ENCODE measurements at places on chromosomes 6 and 20. TPM values are rescaled to one million over a fixed set of nuclear protein-coding genes. Genes with fewer than 3 reads are reported as not detected.

DNA sequence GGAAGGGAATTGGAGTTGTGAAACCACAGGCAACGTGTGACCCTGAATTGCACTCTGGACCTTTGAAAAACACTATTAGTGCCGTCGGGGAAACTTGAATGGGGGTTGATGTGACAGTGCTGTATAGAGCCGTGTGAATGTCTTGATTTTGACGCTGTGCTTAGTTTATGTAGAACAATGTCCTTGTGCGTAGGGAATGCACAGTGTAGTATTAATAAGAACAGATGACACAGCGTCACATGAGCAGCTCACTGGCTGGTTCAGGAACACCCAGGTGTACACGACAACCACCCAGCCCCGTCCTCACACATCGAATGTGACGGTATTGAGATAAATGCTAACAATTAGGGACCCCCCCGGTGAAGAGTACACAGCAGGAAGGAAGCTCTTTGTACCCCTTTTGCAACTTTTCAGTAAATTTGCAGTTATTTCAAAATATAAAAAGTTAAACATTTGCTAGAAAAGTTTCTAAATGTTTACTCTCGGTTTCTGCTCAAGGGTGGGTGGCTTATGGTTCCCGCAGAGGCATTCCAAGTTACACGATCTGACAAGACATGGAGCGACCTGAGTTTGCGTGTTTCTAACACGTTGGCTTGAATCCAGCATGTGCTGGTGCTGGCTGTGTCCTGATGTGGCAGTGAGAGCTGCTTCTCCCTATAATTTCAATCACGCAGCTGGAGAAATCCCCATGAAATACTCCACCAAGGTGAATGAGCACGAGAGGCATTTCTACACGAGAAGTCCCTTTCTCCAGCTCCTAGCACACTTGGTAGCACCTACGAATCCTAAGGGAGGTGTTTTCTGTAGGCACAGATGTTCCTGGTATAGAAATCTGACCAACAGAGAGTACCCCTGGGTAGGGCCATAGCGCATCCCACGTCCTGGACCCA lies 208.0 kb upstream of the EXOC2 start:
- DNase-seq: peak; percentile 74

DNA sequence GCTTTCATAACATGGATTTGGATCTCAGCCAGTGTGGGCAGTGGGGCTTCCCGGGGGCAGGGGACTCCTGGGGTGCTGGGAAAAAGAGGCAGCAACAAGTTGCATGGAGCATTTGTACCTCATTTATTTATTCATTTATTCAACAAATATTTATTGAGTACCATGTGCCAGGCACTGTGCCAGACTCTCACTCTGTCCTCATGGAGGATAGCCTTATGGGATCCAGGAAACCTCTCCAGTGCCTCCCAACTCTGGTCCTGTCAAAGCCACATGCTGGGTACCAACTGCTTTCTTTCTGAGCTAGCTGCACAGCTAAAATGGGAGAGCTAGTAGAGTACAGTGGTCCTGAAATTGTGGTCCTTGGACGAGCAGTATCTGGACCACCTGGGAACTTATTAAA lies 87.8 kb upstream of the EPB41L1 start:
- peak; percentile 29 for DNase-seq

GRCh38 chr6:132132422-132132821 lies 181.2 kb upstream of the CCN2 start:
- DNase-seq: no peak

DNA sequence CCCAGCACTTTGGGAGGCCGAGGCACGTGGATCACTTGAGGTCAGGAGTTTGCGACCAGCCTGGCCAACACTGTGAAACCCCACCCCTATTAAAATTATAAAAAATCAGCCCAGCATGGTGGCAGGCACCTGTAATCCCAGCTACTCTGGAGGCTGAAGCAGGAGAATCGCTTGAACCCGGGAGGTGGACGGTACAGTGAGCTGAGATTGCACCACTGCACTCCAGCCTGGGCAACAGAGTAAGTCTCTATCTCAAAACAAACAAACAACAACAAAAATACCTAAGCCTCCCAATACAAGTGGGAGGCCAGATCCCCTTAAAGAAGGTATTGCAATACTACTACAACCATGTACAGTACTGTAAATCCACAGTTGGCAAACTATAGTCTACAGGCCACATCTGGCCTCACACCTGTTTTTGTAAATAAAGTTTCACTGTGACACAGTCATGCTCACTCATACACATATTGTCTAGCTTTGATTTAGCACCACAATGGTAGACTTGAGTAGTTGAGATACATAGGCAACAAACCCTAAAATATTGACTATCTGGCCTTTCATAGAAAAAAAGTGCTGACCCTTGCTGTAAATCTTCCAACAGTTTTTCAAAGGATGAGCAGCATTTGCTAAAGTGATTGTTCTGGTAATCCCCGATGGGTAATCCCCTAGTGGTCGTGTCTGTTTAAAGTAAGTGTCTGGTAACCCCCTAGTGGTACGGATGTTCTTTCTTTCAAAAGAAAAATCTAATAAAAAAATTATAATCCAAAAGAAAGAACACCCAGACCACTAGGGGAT lies 202.0 kb downstream of the RNGTT start:
- DNase-seq: no peak

HCK gene
- 4.3 TPM for total RNA-seq

Data from body of pancreas (tissue), 4 donors.